ENCODE measurements at places on chromosomes 2 and 18.

DNA sequence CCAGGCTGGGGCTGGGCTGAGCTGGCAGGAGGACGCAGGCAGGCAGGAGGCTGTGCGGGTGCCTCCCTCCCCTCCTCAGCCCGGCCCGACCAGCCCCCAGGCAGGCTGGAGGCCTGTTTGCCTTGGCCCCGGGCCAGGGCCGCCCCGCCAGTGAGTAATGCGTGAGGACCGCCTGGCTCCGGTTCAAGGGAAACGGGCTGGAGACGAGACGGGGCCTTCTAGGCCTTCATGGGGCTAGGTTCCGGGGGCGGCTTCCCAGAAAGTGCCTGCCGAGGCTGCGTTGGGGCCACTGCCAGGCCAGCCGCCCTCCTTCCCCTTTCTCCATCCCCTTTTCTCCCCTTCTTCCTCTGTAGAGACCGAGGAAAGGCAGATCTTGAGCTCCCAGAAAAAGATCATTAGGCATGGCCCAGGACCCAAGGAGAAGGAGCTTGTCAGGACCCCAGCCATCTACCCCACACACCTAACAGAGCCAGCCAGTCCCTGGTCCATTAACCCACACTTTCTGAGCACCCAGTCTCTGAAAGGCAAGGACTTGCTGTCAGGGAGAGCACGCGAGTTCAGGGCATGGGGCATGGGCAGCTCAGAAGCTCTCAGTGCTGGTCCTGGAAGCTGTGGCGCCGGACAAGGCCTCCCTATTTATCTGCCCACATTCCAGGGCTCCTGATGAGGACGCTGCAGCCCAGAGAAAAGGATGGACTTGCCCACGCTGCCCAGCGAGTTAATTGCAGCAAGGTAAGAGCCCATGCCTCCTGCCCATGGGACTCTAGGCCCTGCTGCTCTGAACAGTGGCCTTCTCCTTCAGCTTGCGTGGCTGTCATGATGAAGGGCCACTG, 48.5 kb downstream of the SMAD7 start:
- no peak overlapping the region for H3K4me3 ChIP-seq
- peaks cover 8% of the 10 kb centered on the region for H3K4me1 ChIP-seq
- no peaks in the 10 kb centered on the region for H3K27me3 ChIP-seq
- DNase-seq: no peak
- H3K27ac ChIP-seq: no peak overlapping the region

- DNase-seq: no peak
- H3K4me3 ChIP-seq: no peak overlapping the region
- peaks cover 61% of the 10 kb centered on the region for H3K4me1 ChIP-seq
- H3K27me3 ChIP-seq: no peaks in the 10 kb centered on the region
These were observed 20.0 kb downstream of the C2orf74 start for GRCh38 chr2:61182059-61182383.

DNA sequence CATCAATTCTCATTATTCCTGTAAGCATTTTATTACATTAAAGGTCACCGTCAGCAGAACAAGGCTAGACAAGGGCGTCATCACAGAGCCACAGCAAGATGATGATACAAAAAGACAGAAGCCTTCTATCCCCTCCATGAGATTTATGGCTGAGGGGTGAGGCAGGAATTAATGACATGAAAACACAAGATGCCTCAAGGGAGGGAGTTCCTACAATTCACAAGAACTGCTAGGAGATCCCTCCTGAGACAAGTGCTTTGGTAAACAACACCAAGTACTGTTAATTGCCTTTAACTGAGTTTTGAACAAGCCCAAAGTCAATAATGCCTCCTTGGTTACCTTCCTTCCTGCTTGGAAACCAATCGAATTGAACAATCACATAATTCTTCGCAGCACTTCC, 14.1 kb downstream of the ADD2 start:
- no peak overlapping the region for H3K27ac ChIP-seq
- H3K36me3 ChIP-seq: peaks cover 7% of the 10 kb centered on the region
- peaks cover 6% of the 10 kb centered on the region for H3K4me1 ChIP-seq
- no peak overlapping the region for H3K4me3 ChIP-seq

- H3K4me3 ChIP-seq: no peak overlapping the region
- H3K27me3 ChIP-seq: peaks cover 7% of the 10 kb centered on the region
- peaks cover 38% of the 10 kb centered on the region for H3K4me1 ChIP-seq
- no peak overlapping the region for H3K27ac ChIP-seq
These were observed 5.5 kb downstream of the SERPINE2 start for GRCh38 chr2:224033601-224034000.
